Spleen (tissue), 13 donors: ENCODE measurements at places on chromosomes 3 and 15. TPM values are rescaled to one million over a fixed set of nuclear protein-coding genes. Genes with fewer than 3 reads are reported as not detected.

The MEF2A gene
- polyA plus RNA-seq, result 21.9 TPM

The PP2D1 gene
- polyA plus RNA-seq, result not detected

The RAB6B gene
- 6.7 TPM for polyA plus RNA-seq

The STAG1 gene
- polyA plus RNA-seq, result 9.2 TPM

The RBP2 gene
- not detected for polyA plus RNA-seq

The MOBP gene
- polyA plus RNA-seq, result not detected

The ZBED2 gene
- polyA plus RNA-seq, result 0.80 TPM
